ENCODE measurements at places on chromosomes 6 and 20. TPM values are rescaled to one million over a fixed set of nuclear protein-coding genes. Genes with fewer than 3 reads are reported as not detected.

SLC32A1 gene
- total RNA-seq, result not detected

GPR6 gene
- total RNA-seq, result not detected

GRCh38 chr6:4740032-4740431 is 36.2 kb upstream of the CDYL start:
- H3K4me3 ChIP-seq, result no peak overlapping the region
- H3K27me3 ChIP-seq, result no peaks in the 10 kb centered on the region
- no peaks in the 10 kb centered on the region for H3K36me3 ChIP-seq
- no peaks in the 10 kb centered on the region for H3K4me1 ChIP-seq
- no peak overlapping the region for H3K27ac ChIP-seq

CYP24A1 gene
- not detected for total RNA-seq

- DNase-seq, result no peak
- no peak overlapping the region for H3K4me3 ChIP-seq
- H3K4me1 ChIP-seq, result no peaks in the 10 kb centered on the region
Measured at GRCh38 chr6:139851206-139851605, 476.8 kb upstream of the CITED2 start.

GRCh38 chr6:96032661-96033060 is 16.9 kb downstream of the FUT9 start:
- no peak overlapping the region for H3K4me3 ChIP-seq
- no peak for DNase-seq
- no peak overlapping the region for H3K27ac ChIP-seq
- no peaks in the 10 kb centered on the region for H3K27me3 ChIP-seq

CST5 gene
- total RNA-seq, result not detected

GRCh38 chr6:122997541-122998150 is 1.6 kb downstream of the CLVS2 start:
- peaks cover 4% of the 10 kb centered on the region for H3K4me1 ChIP-seq
- H3K27ac ChIP-seq, result no peak overlapping the region
- H3K36me3 ChIP-seq, result no peaks in the 10 kb centered on the region
- DNase-seq, result no peak
- H3K4me3 ChIP-seq, result no peak overlapping the region

MYB gene
- 0.63 TPM for total RNA-seq

OXT gene
- total RNA-seq, result 1.8 TPM

DNA sequence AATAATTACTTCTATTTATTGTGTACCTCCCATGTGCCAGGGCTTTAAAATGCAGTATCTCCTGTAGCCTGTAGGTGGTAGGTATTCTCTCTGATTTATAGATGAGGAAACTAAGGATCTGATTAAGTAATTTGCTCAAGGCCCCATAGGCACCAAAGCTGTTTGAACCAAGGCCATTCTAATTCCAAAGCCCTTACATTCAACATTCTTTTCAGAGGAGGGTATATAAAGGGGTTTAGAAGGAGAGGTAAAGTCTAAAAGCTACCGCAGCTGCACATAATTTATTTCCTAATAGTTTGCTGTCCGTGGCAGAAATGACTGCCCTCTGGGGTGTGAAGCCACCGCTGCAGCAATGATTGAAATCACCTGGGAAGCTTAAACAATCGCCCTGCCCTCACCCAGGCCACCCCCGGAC is 95.0 kb upstream of the FAM8A1 start:
- DNase-seq, result no peak
- H3K36me3 ChIP-seq, result no peaks in the 10 kb centered on the region
- H3K4me3 ChIP-seq, result no peak overlapping the region
- no peaks in the 10 kb centered on the region for H3K27me3 ChIP-seq

- H3K4me1 ChIP-seq, result no peaks in the 10 kb centered on the region
- peak; percentile 35 for DNase-seq
- H3K4me3 ChIP-seq, result no peak overlapping the region
- H3K27ac ChIP-seq, result no peak overlapping the region
- H3K27me3 ChIP-seq, result no peaks in the 10 kb centered on the region
- H3K36me3 ChIP-seq, result no peaks in the 10 kb centered on the region
Measured at GRCh38 chr20:4112481-4113421, 97.4 kb upstream of the RNF24 start.

F13A1 gene
- total RNA-seq, result 108 TPM

DNA sequence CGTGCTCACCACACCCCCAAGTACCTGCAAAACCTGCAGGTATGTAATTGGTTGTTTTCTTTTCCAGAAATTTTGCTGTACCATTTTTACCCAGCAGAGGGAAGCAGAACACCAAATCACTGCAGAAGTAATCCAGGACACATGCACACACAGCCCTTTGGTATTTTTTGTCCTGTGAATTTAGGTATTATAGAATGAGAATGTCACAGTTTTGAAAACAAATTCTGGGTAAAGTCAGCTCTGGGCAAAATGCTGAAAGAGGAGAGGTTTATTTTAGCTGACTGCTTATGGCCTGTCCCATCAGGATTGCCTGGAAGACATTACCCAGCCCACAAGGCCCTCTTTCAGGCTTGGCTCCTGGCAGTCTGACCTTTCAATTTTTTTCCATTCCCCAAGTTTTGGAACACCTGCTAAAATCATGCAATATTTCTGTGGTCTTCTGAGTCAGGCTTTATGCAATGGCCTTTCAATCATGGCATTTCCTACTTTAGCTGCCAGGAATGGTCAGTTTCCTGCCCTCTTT is 3.5 kb upstream of the EFHC1 start:
- no peak overlapping the region for H3K4me3 ChIP-seq
- H3K27ac ChIP-seq, result peak overlapping the region; percentile 29
- H3K36me3 ChIP-seq, result no peaks in the 10 kb centered on the region
- peak; percentile 83 for DNase-seq
- peaks cover 4% of the 10 kb centered on the region for H3K4me1 ChIP-seq

RUNX2 gene
- total RNA-seq, result 8.4 TPM

NNAT gene
- total RNA-seq, result 12.3 TPM

DNA sequence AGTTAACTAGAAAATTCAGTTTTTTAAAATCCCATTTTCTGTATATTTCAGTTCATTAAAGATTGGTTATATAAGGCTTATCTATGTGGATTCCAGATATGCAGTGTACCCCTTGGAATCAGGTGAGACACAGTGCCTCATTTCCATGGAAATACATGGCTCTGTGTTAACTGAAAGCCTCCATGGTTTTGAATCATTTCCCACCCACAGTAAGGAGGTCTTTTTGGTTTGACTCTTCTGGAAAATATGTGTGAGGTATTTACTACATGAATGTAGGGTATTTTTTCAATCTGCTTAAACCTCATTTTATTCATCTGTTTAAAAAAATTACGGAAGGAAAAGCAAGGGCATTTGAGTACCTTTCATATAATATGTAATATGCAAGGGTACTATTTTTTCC is 25.5 kb downstream of the RNF144B start:
- H3K27me3 ChIP-seq, result no peaks in the 10 kb centered on the region
- no peak overlapping the region for H3K27ac ChIP-seq
- H3K36me3 ChIP-seq, result no peaks in the 10 kb centered on the region
- H3K4me3 ChIP-seq, result no peak overlapping the region
- H3K4me1 ChIP-seq, result peaks cover 15% of the 10 kb centered on the region

DNA sequence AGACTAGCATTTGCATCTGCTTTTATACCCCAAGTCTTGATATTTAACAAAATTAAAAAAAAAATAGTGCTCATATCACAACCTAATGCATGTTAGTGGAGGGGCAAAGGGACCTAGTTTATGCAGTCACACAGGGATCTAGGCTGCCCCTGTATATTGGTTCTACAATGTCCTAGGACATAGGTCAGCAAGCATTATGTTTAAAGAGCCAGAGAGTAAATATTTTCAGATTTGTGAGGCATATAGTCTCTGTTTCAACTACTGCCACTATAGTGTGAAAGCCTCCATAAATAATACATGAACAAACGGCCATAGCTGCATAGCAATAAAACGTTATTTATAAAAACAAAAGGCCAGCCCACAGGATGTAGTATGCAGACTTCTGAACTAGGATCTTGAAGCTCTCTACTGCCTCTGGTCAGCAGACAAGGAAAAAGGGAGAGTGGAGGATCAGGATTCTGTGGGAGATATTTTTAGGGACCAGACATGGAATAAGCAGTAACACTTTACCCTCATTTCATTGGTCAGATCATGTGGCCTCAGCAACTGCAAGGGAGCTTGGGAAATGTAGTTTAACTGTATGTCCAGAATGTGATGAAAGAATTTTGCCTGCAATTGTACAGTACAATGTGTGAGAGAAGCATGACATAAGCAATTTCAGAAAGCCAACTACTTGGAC is 414.2 kb upstream of the SPTLC3 start:
- DNase-seq, result no peak
- no peak overlapping the region for H3K27ac ChIP-seq
- no peak overlapping the region for H3K4me3 ChIP-seq
- H3K27me3 ChIP-seq, result no peaks in the 10 kb centered on the region
- H3K4me1 ChIP-seq, result no peaks in the 10 kb centered on the region
- no peaks in the 10 kb centered on the region for H3K36me3 ChIP-seq

DNA sequence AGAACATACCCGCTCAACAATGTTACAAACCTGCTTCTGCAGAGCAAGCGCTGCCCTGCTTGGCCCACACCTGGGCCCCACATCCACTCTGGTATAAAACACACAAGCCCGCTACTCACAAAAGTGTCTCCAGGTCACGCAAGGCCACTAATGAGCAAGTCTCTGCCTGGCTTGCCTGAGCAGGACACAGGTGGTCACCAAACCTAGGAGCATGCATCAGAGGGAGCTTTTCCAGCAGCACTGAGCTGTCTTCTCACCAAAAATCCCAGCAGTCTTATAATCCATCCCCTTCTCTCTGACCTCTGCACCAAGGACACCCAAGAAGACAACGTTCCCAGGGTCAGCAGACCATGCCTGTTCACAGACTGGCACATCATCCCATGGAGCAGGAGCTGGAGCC is 100.8 kb downstream of the DLL1 start:
- no peaks in the 10 kb centered on the region for H3K4me1 ChIP-seq
- no peak overlapping the region for H3K27ac ChIP-seq
- DNase-seq, result no peak
- no peaks in the 10 kb centered on the region for H3K36me3 ChIP-seq

GRCh38 chr20:57250607-57251343 is 15.7 kb downstream of the BMP7 start:
- H3K4me1 ChIP-seq, result no peaks in the 10 kb centered on the region
- H3K4me3 ChIP-seq, result no peak overlapping the region
- H3K27ac ChIP-seq, result no peak overlapping the region
- no peaks in the 10 kb centered on the region for H3K36me3 ChIP-seq
- DNase-seq, result no peak

FAM217A gene
- total RNA-seq, result not detected

TNNC2 gene
- 12.0 TPM for total RNA-seq

CD24 gene
- total RNA-seq, result 5.9 TPM

GRCh38 chr20:34525342-34525708 is 9.1 kb downstream of the DYNLRB1 start:
- no peaks in the 10 kb centered on the region for H3K27me3 ChIP-seq
- no peak overlapping the region for H3K4me3 ChIP-seq
- H3K36me3 ChIP-seq, result peaks cover 35% of the 10 kb centered on the region

GRCh38 chr20:23404196-23404595 is 17.1 kb downstream of the NAPB start:
- H3K4me3 ChIP-seq, result no peak overlapping the region
- peaks cover 22% of the 10 kb centered on the region for H3K4me1 ChIP-seq

BMP7 gene
- 12.7 TPM for total RNA-seq

DNA sequence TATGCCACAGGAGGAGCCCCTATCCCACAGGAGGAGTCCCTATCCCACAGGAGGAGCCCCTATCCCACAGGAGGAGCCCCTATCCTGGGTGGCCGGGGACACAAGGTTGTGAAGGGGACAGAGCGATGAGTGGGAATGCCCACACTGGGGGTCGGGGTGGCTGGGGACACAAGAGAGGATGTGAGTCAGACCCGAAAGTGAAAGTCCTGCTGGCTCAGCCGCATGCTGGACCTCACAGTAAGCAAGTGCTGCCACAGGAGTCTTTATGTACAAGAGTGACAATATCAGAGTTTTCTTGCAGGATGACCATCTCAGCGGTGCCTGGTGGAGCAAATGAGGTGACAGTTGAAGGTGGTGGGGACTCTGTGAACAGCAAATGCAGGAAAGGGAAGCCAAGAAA is 93.7 kb downstream of the PSMB1 start:
- H3K4me1 ChIP-seq, result peaks cover 11% of the 10 kb centered on the region
- no peaks in the 10 kb centered on the region for H3K27me3 ChIP-seq
- no peak for DNase-seq
- H3K27ac ChIP-seq, result no peak overlapping the region

DNA sequence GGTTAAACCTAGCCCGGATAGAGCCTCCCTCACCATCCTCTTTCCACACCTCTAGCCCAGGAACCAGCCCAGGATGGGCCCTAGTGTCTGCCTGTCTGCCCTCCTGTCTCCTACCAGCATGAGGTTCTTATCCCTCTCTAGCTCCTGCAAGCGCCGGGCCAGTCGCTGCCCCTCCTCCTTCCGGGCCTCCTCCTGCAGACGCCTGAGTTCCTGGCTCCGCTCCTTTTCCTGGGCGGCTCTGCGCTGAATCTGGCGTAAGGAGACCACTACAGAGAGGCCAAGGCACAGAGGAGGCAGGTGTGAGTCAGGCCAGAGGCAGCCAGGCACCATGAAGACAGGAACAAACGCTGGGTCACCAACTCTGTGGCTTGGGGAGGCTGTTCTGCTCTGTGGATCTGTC is 4.3 kb upstream of the PSORS1C2 start:
- H3K4me1 ChIP-seq, result no peaks in the 10 kb centered on the region
- H3K27me3 ChIP-seq, result no peaks in the 10 kb centered on the region
- no peak overlapping the region for H3K27ac ChIP-seq
- H3K36me3 ChIP-seq, result peaks cover 48% of the 10 kb centered on the region
- H3K4me3 ChIP-seq, result no peak overlapping the region
- DNase-seq, result peak; percentile 31

DNA sequence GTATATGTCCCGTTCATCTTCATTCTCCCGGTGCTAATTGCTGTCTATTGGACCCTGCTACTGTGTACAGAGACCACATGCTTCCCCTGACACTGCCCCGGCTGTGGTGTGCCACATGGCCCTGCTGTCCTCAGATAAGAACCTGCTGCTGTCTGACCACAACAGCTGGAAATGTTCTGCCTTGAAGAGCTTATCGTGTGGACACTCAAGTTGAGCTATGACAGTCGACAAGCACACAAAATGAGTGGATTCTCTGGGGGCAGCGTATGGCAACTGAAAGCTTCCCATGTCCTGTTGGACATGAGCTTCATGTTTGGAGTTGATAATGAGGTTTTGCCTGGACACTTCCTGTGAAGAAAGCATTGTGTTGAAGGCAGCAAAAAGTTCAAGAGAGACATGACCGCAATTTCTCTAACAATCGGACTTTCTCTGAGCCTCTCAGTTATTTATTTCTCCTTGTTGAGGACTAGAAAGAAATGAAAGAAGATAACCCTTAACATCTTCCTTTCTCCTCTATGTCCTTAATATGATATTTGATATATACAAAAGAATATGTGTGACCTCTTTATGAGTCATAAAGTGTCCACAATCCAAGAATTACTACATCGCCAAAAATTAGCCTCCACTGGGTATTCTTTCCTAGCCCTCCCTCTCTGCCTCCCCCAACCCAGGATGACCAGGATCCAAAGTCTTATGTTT is 187.1 kb upstream of the TCF21 start:
- H3K36me3 ChIP-seq, result no peaks in the 10 kb centered on the region
- H3K4me1 ChIP-seq, result no peaks in the 10 kb centered on the region
- no peaks in the 10 kb centered on the region for H3K27me3 ChIP-seq

SIM1 gene
- total RNA-seq, result not detected

MEI4 gene
- total RNA-seq, result not detected

Data from tibial nerve (tissue), 4 donors.